ENCODE measurements at places on chromosomes 5 and 9.
A peak's percentile ranks its signal among the peaks of the same experiment; 100 is the strongest.

DNA sequence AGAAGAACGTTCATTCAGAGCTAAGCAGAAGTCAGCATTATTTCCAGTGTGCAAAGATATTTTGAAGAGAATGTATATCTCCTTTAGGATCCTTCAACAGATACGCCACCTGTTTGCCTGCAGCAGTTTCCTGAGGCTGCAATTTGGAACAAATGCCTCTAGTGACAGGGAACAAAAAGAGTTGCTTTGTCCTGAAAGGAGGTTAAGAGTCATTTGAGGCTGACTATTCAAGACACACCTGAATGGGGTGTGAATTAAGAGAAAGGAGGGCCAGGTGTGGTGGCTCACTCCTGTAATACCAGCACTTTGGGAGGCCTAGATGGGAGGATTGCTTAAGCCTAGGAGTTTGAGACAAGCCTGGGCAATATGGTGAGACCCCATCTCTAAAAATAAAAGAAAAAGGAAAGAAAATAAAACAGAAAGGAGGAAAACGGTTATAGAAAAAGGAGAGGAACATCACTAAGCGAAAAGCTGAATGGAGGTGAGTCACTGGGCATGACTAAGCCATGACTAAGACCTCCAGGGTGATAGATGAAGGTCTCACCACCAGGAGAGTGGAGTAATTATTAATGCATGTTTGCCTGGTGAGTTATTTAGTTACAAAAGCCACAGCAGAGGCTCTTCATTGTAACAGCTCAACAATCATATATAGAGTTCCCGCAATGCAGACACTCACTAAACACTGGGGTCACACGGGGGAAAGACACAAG, 255.2 kb upstream of the TNC start:
- peak; percentile 80 for DNase-seq

DNA sequence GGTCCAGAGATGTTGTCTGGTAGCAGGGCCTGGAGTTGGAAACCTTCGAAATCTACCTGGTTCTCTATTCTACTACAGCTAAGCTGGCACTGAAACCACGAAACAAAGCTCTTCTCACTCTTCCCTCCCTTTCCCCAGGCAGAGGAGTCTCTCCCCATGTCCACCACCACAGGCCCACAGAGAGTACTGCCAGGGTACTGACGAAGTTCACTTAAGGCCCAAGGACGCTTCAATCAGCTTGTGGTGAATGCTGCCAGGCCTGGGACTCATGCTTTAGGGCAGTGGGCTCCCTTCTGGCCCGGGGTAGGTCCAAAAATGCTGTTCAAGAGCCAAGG, 17.3 kb upstream of the CCNB1 start:
- no peak for DNase-seq

- DNase-seq = no peak
These were observed 144.6 kb downstream of the SMARCA2 start for GRCh38 chr9:2159521-2160454.

DNA sequence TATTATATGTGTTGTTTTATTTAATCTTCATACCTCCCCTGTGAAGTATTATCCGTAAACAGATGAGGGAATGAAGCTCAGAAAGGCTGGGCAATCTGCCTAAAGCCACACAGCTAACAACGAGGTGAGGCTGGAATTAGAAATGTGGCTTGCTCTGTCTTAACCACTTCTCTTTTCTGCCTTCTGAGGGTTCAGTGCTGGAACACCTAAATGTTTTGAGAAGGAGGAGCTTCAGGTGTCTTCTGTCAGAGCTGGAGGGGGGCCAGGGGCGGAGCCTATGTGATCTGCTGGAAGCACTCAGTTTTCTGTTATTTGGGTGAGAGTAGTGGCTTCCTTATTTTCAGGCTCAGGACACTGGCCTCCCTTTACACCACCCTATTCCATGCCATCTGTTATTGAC, 35.0 kb upstream of the ARAP3 start:
- DNase-seq = no peak

DNA sequence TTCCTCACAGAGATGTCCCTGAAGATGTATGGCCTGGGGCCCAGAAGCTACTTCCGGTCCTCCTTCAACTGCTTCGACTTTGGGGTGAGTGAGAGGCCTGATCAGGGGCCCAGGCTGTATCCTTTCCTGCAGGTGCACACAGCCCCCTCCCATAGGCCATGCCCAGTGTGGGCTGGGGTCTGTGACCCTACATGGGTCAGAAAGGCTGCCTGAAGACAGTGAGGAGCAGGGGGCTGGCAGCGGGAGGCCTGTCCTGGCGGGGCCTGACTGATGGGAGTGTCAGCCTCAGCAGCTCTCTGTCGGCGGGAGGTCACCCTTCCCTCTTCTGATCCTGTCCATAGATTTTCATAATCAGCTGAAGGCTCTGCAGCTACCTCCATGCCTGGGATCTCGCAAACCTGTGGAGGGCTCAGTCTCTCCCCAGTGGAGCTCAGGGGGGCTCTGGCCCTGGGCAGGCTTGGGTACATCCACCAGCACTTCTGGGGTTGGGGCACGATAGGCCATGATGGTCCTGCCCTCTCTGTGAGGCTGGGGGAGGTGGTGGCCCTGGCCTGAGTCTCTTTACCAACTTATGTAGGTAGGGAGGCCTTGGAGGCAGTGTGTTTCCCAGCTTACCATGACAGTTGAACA, 98.5 kb downstream of the CACNA1B start:
- no peak for DNase-seq

DNA sequence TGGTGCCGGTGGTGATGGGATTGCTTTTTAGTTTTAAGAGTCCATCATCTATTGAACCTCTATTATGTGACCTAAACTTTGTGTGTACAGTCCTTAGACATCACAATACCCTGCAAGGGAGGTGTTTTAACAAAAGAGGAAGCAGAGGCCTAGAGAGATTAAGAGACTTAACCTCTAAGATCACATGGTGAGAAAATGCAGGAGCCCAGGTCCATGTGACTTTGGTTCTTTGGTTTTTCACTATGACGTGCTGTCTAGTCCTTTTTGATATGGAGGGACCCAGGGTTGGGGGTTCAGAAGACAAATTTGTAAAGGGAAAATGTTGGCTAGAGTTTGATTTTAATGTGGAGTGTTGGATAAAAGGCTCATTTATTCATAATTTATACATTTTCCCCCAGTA, 34.1 kb upstream of the TRMT10B start:
- DNase-seq = no peak

- no peak for DNase-seq
These were observed 137.3 kb downstream of the LHFPL2 start for GRCh38 chr5:78511121-78511906.

DNA sequence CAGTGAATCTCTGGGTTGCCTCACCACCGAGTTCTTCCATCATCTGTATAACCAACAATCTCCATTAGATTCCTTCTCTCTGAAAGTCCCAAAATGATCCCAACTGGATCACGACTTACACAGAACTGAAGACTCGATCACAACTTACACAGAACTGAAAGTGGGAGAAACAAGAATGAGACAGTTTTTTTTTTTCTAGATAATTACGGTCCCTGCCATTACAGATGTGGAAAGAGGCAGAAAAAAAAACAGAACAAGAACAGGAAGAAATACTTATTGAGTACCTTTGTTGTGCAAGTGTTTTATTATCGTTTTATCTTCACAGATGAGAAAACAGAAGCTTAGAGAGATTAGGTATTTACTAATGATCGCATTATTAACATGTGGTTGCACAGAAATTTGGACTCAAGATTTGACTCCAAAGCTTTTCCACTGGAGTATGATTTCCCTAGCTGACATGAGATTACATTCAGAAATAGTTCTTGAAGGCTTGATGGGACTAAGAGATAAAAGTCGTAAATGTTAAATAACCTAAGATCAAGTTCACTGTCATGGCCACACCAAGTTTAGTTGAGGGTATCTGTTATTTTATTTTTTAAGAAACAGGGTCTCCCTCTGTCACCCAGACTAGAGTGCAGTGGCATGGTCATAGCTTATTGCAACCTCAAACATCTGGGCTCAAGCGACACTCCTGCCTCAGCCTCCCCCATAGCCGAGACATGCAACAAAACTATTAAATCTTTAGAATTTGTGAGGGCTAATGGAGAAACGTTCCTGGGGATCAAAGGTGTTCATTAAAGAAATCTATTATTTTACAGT, 8.9 kb downstream of the PLK2 start:
- DNase-seq = no peak
